Right lung (tissue), 10 donors: ENCODE measurements at places on chromosomes 4 and X.
A peak's percentile ranks its signal among the peaks of the same experiment; 100 is the strongest.

DNA sequence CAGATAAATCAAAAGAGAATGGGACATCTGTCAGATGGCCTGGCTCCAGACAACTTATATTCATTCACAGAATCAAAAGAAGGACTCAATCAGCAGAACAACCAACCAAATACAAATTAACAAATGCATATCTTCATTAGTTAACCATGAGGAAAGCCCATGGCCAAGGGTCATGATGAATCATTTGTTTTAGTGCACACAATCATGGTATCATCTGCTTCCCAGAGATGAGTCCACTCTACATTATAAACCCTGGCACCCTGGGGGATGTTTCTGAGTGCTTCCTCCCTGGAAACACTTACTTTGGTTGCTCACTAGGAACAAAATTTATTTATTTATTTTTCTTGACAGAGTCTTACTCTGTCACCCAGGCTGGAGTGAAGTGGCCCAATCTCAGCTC lies 453.3 kb upstream of the HS3ST1 start:
- no peak for DNase-seq

GRCh38 chr4:40251366-40251765 lies 54.5 kb downstream of the RHOH start:
- no peak for DNase-seq

DNA sequence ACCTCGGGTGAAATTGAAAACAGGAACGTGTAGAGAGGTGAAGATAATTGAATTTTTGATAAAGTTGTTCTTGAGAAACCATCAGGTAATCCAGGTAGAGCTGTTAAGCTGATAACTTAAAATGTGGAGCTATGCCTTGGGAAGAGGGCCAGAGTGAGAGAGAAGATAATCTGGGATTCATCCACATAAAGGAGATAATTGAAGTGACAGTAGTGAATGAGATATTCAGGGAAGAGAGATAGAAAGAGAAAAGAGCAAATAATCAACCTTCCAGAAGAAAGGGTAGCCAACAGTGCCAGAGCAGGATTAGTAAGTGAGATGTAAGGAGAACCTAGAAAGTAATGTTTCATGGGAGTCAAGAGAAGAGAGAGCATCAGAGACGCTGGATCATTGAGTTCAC lies 297.6 kb downstream of the PACRGL start:
- DNase-seq, result no peak

DNA sequence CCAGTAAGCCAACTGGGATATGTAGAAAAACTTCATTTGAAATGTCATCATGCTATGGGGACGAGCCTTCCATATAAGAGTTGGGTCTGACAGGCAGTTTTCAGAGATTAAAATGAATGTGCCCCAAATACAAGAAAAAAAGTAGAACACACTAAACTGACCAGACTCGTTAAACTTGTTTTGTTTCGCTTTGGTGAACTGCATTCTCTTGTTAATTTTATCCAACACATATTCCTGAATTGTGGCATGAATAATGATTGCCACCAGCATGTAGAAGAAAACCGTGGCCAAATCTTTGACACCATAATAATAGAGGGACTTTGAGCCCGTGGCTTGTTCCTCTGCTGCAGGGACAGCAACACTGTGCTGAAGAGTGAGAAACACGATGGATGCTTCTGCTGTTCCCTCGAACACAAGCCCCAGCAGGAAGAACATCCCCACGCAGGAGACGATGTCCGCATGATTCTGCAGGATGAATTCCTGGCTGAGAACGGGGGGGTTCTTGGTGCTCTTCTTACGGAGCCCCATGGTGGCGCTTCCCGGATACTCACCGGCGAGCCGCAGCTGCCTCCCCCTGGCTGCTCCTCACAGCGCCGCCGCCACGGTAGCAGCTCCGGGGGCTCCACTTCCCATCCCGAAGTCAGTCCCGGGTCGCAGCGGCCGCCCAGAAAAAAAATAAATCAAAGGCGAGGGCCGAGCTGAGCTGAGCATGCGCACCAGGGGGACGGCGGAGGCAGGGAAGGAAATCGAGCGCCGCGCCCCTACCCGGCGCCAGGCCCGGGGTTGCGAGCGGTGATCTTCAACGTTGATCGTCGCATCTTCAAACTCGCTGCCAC lies at the start of gene TRAM1L1:
Gene TRAM1L1 (minus strand): TSS at position 711 of the 836 bp plus-strand sequence. CDS start 183 bp downstream, at position 528.
- peak; percentile 82 for DNase-seq

DNA sequence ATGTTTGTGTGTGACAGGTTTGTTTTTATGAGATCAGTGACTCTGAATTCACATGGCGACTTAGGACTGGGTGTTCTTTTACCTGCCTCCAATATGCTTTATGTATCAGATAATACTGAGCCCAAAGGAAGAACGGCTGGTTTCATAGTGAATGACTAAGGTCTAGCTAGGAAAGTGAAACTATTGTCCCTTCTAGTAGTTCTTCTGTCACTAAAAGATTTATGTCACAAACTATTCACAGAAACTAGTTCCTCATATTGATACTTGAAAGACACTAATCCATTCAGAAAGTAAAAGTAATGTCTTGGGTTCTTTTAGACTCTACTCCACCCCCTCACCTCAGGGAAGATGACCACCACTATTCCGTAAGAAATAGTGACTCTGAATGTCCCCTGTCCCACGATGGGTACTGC lies 81.7 kb downstream of the EGF start:
- DNase-seq, result no peak

GRCh38 chrX:69066966-69067525 lies 98.2 kb downstream of the PJA1 start:
- DNase-seq, result no peak

- no peak for DNase-seq
These were observed 24.1 kb downstream of the CXCL8 start for GRCh38 chr4:73764513-73764912.
